A549 treated with CORT108297 at 1 μM for 4 hours (cell line): ENCODE measurements at places on chromosomes 5 and 9. TPM values are rescaled to one million over a fixed set of nuclear protein-coding genes. Genes with fewer than 3 reads are reported as not detected.

FIBCD1 gene
- 6.5 to 15.1 TPM (median 12.4 TPM) in 5 replicates for total RNA-seq

FGD3 gene
- 0.16 to 0.29 TPM (median 0.26 TPM) in 5 replicates for total RNA-seq

SHB gene
- total RNA-seq: 33.9 to 53.8 TPM (median 47.8 TPM) in 5 replicates

IL9 gene
- not detected in 5 replicates for total RNA-seq
